Activated CD4-positive, alpha-beta T cell treated with anti-CD3 and anti-CD28 coated beads, Interleukin-2, amount 10 ng/mL, durations not matched to agents 7 days and 5 days (primary cell): ENCODE measurements at places on chromosomes 6 and 20.

- DNase-seq, result no peak
Observed at GRCh38 chr6:118100717-118101116, 193.7 kb downstream of the SLC35F1 start.

DNA sequence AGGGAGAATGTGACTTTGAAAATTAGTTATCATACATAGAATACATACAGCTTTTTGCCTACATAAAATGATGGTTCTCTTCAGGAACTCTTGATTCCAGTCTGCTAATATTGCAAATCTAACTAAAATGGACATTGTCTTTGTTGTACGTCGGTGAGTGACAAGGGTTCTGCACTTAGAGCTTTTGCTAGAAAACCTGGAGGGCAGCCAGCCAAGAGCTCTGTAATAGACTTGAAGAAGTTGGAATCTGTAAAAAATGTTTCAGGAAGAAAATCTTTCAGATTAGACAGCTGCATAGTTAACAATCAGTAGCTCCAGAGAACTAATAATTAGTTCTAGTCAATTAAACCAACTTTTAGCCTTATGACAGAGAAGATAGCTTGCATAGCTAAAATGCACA is 138.3 kb downstream of the FLRT3 start:
- no peak for DNase-seq

DNA sequence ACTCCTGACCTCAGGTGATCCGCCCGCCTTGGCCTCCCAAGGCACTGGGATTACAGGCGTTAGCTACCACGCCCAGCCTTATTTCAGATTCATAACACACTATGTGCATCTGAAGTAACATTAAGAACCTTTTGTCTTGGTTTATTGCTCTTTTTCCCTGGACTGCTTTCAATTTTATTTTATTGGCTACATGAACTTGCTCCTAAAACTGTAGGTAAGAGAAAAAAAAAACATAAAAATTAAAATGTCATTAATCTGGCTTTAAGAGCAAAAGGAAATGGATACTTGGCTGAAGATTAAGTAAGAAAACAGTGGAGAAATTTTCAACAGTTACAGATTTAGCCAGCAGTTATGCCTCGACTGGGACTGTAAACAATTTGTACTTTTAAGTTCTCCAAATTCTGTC is 62.5 kb downstream of the GJA1 start:
- no peak for DNase-seq

DNA sequence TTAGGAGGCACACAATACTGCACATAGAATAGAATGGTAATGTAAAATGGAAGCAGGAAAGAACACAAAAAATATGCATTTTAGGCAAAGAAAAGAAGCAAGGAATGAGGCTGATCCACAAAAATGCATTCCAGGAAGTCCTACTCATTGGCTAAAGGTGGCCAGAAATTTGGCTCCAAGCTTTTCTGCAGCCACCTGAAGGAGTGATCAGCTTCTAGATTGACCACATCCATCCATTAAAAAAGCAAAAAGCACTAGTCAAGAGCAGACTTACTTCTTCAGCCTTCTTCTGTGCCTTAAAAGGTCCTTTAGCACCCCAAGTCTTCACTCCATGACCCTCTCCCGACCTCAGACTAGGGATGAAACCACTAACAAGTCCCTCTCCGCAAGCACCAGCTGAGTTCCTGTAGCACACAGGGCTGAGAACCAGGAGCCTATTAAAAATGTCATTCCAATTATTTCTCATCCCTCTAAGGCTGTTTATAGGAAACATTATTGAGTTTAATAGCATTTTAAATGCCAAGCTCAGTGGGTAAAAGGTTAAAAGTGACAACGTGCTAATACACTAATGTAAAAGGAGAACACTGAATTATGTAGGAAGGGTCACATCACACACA is 36.5 kb downstream of the TRAM2 start:
- no peak for DNase-seq

GRCh38 chr20:46709459-46710152 is at the start of gene SLC2A10:
Gene SLC2A10, plus strand, starts transcription at chr20:46709649. Its CDS starts 88 bp downstream, at chr20:46709737.
- DNase-seq, result no peak

GRCh38 chr20:20881808-20882207 is 169.4 kb upstream of the RALGAPA2 start:
- no peak for DNase-seq

- DNase-seq, result no peak
Observed at GRCh38 chr20:39829661-39830060, 859.4 kb downstream of the MAFB start.

DNA sequence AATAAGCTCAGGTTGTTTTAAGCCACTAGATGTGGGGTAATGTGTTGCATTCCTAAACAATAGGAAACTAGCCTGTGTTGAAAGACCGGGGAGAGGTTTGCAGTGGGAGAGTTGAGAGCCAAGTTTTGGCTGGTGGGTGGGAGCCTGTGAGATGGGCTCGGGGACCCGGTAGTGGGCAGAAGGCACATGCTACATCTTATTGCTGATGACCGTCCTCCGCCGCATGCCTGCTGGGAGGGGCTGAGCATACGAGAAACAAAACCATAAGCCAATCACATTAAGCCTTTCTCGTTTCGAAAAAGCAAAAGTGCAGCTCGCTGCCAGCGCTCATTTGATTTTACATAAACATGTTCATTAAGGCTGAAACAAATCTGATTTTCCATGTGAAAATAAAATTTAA is 57.4 kb upstream of the MPC1 start:
- DNase-seq, result no peak

DNA sequence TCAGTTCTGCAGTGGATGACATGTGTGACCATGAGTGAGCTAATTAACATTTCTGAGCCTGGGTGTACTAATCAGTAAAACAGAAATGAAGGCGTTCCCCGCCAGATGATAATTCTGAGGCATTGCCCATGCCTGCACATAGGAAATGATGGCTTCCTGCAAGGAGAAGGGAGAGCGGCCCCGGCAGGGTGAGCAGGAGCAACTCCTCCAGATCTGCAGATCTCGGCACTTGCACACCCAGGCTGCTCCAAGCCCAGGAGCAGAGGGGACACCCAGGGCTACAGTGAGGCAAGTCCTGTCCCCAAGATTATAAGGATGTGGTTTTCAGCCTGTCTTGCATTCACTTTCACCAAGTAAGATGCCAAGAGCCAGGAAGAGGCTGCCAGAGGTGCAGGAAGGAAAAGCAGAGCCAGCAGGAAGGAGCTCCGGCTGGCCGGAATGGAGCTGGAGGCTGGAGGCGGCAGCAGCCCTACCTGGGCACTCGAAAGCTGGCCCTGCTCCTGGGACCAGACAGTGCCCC is 177.5 kb upstream of the CST7 start:
- peak; percentile 3 for DNase-seq

GRCh38 chr6:157510323-157511188 is 129.6 kb downstream of the ZDHHC14 start:
- DNase-seq, result peak; percentile 42

DNA sequence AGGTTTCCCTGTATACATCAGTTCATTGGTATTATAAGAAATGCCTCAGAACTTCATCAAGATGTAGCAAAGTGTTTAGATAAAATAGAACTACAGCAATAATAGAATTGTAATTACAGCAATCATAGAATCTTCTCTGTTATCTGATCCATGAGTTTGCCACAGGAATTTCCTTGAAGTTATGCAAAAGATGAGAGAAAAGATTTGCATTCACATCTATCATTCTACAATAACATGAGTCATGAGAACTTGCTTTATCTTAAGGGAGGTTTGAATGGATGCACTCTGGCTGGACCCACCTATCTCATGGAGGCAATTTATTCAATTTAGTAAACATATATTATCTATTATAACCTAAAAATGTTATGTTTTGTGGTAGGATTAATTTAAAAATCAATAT is 329.8 kb upstream of the EPHA7 start:
- DNase-seq, result no peak

GRCh38 chr20:13684566-13685222 is 46.0 kb upstream of the TASP1 start:
- no peak for DNase-seq
